ENCODE measurements at places on chromosomes 1 and 21.

- no peak for DNase-seq
These were observed 85.7 kb downstream of the NENF start for GRCh38 chr1:212518188-212519054.

GRCh38 chr1:181801617-181802016, 259.9 kb downstream of the ZNF648 start:
- no peak for DNase-seq

- no peak for DNase-seq
These were observed 2.2 kb downstream of the ZC3H12A start for GRCh38 chr1:37476460-37477197.

DNA sequence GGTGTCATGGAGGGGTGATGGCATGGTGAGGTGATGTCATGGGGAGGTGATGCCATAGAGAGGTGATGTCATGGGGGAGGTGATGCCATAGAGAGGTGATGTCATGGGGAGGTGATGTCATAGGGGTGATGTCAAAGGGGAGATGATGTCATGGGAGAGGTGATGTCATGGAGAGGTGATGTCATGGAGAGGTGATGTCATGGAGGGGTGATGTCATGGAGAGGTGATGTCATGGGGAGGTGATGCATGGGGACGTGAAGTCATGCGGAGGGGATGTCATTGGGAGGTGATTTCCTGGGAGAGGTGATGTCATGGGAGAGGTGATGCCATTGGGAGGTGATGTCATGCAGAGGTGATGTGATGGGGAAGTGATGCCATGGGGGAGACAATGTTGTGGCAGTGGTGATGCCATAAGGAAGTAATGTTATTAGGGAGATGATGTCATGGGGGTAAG, 92.1 kb upstream of the C1orf174 start:
- peak; percentile 60 for DNase-seq

GRCh38 chr1:42162181-42162580, 2.4 kb downstream of the GUCA2A start:
- DNase-seq = no peak

DNA sequence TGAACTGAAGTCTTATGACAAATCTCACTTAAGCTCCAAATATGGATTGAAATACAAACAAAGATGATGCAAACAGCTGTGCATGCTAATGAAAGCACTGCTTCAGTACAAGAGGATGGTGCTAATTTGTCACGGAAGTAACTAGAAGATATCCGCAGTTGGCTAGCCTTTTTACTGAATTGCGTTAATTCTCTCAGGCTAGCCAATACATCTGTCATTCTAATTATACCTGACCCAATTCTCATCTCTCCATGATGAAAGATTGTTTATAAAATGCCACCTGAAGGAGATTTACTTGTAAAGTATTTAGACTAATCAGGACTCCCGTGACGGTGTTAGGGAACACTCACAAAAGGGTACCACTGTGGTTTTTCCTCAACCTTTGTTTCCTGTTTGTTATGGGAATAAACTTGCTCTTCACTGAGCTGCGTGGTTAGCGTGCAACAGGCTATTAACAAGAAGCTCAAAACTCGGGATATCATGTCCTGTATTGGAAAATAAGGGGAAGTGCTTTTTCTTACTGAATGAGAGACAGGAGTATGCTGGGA, 162.5 kb downstream of the APP start:
- DNase-seq = no peak

- no peak for DNase-seq
These were observed 724.6 kb downstream of the PTPRU start for GRCh38 chr1:29960876-29961275.

- DNase-seq = no peak
These were observed 148.7 kb upstream of the SPAG17 start for GRCh38 chr1:118333601-118334210.

Measured in NAMALWA (cell line).